ENCODE measurements at places on chromosomes 2 and 18.

DNA sequence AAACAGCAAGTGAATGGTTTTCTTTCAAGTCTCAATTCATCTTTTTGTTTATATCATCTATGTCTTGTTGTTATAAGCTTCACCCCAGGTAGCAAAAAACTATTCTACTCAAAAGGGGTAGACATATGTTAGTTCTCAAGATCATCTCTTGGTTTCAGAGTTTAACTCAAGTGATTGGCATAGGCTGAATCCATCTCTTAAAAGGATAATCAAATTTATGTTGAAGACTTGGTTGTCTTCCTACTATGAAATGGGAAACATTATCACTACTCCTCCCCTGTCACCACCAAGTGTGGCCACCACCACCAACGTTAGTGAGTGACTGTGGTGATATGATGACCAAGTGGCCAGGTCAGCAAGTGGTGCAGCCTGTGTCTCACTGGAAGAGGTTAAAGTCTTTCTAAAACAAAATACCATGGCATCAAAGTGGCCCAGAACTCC lies 1.5 kb downstream of the IL1B start:
- DNase-seq: no peak

GRCh38 chr2:46332686-46333281 lies 35.6 kb downstream of the EPAS1 start:
- no peak for DNase-seq

DNA sequence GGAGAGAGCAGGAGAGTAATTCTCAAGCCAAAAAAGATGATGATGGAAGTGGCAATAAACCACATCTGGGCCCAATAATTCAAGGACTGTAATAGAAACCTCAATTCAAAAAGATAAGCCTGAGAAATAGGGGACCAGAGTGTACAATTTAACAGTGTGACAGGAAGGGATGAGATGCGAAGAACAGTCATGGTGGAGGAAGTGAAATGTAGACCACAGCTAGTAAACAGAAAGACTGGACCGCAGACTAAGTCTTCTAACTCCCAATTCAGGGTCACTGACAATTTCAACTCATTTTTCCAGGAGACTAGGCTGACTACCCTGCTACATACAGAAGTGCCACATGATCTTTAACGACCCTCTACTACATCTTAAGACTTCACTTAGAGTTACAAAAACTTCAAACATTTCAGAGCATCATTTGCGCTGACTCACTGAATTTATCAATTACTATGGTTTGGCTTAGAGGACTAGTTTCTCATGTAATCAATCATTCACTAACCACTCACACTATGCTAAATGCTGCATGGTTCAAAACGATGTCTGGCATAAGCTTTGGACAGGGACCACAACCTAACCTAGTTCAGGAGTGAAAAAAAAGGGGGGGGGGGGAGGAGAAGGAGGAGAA lies 9.0 kb downstream of the CUL3 start:
- DNase-seq: no peak

GRCh38 chr2:144244938-144245337 lies 275.0 kb downstream of the ZEB2 start:
- DNase-seq: no peak

- DNase-seq: no peak
Measured at GRCh38 chr2:213818436-213818835, 534.2 kb downstream of the SPAG16 start.

GRCh38 chr18:61742565-61743429 lies 150.0 kb downstream of the RNF152 start:
- no peak for DNase-seq

DNA sequence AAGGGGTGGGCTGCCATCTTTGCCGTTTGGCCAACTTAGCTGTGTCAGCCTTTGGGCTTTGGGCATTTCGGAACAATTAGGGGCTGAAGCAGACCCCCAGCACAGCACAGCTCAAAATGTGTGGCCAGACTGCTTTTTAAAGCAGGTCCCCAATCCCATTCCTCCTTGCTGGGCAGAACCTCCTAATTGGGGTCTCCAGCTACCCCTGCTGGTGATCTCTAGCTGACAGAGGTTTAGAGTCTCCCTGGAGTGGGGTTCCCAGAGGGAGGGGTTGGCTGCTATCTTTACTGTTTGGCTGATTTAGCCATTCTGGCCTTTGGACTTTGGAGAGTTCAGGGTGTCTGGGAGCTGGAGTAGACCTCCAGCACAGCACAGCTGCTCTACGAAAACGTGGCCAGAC lies 71.5 kb upstream of the LHCGR start:
- no peak for DNase-seq

GRCh38 chr2:18454692-18455235 lies 105.7 kb downstream of the RDH14 start:
- DNase-seq: no peak

DNA sequence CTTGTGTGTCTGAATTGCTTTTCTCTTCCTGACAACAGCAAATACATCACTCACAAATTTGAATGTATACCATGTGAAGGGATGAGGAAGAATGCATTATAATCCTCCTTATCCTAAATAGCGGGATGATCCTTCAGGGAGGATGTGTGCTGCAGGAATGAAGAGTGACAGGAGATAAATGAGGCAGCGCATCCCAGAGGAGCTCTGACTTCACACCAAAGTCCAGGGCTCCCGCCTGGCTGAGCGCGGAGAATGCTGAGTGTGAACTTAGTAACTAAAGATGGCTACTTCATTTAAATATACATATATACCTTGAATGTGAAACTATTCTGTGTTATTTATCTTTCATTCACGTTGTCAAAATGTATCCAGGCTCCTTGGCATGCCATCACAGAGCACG lies 145.2 kb upstream of the TPO start:
- no peak for DNase-seq

GRCh38 chr2:135150725-135151124 lies 98.6 kb downstream of the RAB3GAP1 start:
- DNase-seq: no peak

DNA sequence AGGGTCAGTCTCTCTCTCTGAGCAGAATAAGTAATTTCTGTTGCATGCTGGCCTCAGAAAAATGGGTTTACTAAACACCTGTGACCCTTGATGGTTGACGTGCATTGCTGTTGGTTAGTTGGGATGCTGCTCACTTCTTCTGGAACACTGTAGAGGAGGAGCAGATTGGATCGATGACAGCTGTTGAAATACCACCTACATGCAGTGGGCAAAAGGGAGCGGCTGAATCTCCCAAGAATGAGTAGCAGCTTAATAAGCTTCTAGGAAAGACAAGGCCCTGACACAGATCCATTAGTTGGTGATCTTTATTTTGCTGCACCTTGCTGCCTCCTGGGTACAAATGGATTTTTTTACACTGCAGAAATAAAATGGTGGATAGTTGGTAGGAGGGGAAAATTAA lies 43.2 kb downstream of the KDM3A start:
- DNase-seq: no peak

DNA sequence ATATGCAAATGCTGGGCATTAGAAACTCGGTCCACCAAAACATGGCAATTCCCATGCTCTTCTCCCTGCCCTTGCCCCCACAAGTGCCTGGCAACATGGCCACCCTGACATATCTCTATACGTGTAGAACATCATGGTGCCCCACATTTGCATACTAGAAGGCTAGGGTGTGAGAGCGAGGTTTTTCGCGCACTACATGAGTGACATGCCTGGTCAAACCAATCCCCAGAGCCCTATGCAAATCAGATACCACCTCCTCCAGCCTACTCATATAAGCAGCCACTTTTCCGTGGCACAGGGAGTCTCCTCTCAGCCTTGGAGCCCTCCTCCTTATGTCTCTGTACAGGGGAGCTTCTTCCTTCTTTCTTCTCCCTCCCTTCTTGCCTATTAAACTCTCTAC lies 296.1 kb upstream of the GULP1 start:
- DNase-seq: no peak

GRCh38 chr2:27117995-27118524 lies 868 bp downstream of the CGREF1 start:
- DNase-seq: no peak

GRCh38 chr2:36453652-36454051 lies 98.1 kb downstream of the CRIM1 start:
- DNase-seq: no peak

- DNase-seq: no peak
Measured at GRCh38 chr2:121140734-121141133, 144.3 kb downstream of the TFCP2L1 start.

DNA sequence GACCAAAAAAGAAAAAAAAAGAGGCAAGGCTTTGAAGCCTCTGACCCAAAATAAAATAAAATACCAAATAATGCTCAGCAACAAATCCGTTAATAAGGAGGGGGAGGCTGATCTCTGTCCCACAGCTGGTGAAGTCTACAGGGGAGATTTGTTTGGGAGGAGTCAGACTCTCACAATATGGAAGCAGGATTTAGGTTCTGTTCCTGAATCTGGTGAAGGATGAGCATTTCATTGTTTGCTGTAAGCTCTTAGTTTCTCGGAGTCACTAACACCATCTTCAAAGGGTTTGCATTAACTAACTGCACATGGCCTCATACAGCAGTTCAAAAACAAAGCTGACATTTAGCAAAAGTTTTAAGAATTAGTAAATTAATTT lies 339.4 kb upstream of the TNP1 start:
- DNase-seq: no peak

DNA sequence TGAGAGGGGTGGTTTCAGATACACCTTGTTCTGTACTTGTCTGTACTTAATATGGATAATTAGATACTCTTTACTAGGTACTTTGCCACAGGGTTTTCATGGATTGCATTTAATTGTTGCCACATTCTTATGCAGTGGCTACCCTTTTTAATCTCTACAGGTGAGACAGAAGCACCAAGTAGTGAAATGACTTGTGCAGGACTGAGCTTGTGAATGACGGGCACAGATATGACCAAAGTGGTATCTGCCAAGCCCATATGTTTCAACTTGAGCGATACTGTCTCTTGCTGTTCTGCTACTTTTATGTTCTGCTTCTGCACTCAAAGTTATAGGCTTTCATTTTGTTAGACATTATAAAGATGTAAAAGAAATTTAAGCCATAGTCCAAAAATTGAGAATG lies 288.2 kb downstream of the ARHGAP15 start:
- no peak for DNase-seq

DNA sequence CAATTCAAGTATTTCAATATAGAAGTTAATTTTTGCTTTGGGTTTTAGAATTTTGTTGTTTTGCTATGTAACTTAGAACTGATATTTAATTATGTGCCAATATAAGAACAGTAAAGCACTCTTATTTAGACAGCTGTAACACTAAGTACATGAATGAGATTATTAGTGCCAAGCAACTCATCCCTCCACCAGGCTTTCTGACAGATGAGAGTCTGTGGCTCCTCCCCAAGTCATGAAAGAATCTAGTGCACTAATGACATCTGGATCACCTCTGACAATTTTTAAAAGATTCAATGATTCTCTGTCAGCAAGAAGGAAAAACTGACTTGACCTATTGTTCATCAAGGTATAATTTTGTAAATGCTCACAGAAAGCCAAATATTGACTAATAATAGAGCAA lies 67.8 kb downstream of the TMEFF2 start:
- DNase-seq: no peak

GRCh38 chr18:63987743-63988142 lies 17.9 kb downstream of the SERPINB8 start:
- DNase-seq: no peak

GRCh38 chr2:9554921-9555296 lies 721 bp downstream of the ADAM17 start:
- DNase-seq: no peak

- no peak for DNase-seq
Measured at GRCh38 chr2:1936427-1936980, 192.2 kb upstream of the PXDN start.

DNA sequence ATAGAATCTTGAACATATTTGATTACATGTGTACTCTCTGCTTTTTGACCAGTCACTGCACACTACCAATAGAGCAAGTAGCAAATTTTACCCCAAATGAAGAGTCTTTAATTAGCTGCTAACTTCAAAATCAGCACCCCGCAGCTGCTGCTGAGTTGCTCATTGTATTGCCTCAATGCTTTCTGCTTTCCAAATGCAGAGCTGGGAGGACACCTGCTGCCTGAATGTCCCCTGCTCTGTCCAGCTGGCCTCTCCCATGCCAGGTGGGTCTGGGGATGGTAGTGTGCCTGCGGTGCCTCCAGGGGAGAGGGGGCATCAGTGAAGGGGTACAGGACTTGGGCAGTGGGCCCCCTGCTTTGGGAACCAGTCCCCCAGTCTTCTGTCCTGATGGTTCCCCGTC lies 184.8 kb downstream of the PRKCE start:
- no peak for DNase-seq

GRCh38 chr2:143193121-143193520 lies 63.9 kb downstream of the ARHGAP15 start:
- DNase-seq: no peak

- no peak for DNase-seq
Measured at GRCh38 chr2:239778042-239778851, 246.9 kb downstream of the NDUFA10 start.

- DNase-seq: no peak
Measured at GRCh38 chr2:31828891-31829290, 181.9 kb downstream of the MEMO1 start.

DNA sequence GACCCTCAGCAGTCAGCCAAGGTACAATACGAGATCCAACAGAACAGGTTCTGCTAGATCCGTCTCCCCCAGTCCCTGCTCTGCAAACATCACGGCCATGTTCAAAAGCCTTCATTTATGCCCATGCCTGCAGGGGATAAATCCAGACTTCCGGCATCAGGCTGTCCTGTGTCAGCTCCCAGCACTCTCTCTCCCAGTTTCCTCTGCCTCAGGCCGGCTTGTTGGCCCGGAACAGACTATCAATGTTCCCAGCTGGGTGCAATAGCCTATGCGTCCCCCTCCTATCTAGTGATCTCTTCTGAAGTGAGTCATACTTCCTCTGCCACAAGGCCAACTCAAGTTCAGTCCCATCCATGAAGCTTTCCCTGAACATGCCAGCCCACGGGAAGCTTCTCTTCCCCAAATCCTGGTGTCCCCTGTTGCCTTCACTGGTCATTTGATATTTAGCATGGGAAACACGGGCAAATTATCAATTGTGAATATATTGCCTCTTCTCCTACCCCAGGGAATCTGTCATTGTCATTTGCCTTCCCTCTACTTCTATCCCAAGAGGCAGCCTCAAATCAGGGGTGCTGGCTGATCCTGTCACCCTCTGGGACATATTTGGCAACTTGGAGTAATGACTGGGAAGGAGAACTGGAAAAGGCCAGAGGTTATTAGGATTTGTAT lies 51.1 kb downstream of the CAPN13 start:
- DNase-seq: no peak

DNA sequence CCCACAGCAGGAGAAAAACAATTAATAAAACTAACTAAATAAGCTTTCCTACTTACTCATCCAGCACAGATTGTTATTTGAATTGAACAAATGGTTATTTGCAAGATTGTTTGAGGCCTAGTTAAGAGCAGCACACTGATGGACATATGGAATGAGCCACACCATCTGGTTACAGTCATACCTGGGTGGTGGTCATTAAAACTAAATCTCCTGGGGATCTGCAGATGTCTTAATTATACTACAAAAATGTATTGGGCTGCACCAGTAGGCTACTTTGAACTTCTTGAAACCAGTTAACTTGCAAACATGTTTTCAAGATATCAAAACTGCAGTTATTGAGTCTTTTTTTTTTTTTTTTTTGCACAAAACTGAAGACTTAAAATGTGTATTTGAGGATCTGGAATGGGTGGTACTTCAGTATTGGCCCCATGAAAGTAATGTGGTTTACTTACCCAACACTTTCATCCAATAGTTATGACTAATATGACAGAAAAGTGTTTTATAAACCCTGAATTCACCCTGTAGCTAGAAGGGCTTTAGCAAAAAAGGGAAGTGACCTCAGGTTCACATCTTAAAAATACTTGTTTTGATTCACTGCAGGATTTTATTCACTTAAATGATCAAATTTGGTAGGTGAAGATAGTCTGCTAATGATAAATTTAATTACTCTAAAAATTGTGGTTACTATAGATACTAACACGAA lies 10.8 kb downstream of the AGFG1 start:
- DNase-seq: no peak

Measured in stimulated activated CD8-positive, alpha-beta memory T cell treated with anti-CD3 and anti-CD28 coated beads, Interleukin-4, amount 100 ng/mL, for 4 hours (primary cell).